ENCODE measurements at places on chromosomes 2 and 18.

DNA sequence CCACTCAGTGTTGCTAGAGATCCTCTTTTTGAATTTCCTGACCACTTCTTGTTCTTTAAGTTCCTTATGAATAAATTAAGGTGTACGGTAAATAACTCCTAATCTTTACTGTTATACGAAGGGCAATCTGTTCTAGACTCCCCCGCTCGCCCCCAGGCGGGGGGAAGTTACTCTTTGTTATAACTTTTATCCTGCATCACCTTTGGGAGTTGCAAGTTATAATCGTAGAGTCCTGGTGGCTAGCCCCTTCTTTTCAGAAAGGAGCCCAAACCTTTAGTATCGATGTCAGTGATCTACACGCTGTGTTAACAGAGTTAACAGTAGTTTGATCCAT is 652 bp downstream of the GCA start:
- DNase-seq = no peak

DNA sequence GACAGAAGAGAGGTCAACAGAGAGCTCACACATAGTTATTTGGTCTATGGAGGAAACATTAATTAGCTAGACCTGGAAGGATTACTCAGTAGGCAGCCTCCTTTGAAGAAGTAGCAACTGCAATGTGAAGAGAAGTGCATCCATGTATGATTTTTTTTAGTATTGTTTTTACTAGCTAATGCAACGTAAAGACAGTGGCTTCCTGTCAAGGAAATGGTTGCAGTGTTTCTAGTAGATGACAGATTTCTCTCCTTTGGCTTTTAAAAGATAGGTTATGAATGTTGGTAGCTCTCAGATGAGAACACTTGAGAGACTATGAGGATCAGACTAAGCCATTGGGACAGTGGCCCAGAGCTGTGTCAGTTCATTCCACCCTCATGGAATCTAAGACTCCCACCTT is 175.8 kb downstream of the AGPS start:
- no peak for DNase-seq

GRCh38 chr2:26721115-26722032 is 28.9 kb downstream of the KCNK3 start:
- no peak for DNase-seq

DNA sequence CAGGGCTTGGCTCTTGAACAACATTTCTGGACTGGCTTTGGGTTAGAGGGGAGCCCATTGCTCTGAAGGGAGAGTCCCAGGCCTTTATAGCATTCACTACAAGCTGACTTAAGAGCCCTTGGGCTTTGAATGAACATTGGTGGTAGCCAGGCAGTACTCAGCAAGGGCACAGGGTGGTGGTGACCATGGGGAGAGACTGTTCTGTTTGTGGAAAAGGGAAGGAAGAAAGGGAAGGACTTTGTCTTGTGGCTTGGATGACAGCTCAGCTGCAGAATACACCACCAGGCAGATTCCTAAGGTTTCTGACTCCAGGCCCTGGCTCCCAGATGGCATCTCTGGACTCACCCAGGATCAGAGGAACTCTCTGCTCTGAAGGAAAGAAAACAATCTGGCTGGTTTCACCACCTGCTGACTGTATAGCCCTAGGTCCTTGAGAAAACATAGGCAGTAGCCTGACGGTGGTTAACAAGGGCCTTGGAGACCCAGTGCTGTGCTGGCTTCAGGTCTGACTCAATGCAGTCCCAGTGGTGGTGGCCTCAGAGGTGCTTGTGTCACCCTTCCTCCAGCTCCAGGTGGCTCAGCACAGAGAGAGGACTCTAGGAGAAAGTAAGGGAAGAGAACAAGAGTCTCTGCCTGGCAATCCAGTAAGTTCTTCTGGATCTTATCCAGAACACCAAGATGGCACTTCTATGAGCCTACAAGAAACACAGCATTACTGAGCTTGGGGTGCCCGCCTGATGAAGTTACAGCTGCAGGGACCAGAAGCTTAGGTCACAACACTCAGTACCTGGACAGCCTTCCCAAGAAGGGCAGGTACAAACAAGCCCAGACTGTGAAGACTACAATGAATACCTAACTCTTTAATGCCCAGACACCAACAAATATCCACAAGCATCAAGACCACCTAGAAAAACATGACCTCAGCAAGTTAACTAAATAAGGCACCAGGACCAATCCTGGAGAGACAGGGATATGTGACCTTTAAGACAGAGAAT is 16.4 kb upstream of the ABCB11 start:
- DNase-seq = no peak

DNA sequence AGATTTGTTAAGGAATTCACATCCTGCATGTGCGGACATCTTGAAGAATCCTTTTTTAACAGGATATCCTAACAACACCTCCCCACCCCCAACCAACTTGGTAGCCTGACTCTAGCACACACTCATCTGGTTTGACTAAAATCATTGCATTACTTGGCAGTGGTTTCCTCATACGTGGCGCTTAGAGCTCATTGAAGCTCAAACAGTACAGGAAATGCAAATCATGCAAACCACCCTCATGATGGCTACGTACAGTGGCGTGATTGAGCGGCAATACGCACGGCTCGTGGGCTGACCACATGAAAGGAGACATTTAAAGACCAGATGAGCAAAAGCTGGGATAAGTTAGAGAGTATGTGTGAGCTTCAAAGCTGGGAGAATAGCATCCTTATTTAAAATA is 336.2 kb downstream of the ZEB2 start:
- peak; percentile 71 for DNase-seq

DNA sequence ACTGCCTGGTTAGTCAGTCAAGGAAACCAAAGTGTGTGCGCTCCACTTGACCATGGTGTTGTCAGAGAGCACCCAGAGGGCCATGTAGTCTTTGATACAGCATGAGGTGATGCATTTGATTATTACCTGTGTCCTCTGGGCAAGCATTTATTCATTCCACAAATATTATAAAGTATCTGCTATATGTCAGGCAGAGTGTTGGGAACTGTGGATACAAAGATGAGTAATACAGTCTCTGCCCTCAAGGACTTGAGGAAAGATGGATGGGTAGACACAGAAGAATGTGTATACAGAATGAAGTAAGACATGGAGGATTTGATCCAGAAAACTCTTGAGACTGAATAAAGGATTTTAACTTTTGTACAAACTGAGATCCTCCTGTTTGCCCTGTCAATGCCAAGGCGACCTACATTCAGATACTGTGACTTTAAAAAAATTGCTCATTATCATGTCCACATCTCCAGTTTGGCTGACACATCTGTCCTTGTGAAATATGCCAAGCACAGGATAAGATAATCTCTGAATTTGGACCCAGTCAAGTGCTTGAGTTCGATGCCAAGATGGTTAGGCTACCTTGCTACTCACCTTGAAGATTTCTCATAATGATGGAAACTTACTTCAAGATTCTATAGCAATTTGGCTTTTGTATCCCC is 50.8 kb downstream of the ACYP2 start:
- DNase-seq = no peak

GRCh38 chr2:217293046-217293445 is 433.2 kb upstream of the TNP1 start:
- DNase-seq = no peak

DNA sequence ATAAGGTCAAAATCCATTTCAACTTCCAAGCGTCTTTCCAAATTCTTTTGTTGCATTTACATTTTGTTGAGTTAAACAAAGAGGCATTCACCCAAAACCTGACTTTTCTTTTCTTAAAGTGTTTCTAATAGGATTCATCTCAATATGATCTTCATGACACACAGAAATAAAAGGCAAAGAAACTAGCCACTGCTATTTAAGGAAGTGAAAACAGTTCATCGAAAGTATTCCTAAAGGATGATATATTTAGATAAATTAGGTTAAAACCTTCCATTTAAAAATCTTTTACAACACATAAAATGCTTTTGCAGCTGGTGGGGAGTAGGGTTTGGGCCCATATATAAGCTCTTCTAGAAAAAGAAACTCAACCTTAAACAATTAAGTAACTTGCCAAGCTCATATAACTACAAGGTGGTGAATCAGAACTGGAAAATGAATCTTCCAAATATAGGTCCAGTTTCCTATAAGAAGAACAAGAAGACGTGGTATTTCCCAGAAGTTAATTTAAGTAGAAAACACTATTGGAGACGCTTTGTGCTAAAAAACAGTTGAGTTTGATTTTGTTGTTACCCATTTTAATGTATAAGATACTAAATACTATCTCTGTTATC is 336.0 kb upstream of the HNRNPA3 start:
- no peak for DNase-seq

DNA sequence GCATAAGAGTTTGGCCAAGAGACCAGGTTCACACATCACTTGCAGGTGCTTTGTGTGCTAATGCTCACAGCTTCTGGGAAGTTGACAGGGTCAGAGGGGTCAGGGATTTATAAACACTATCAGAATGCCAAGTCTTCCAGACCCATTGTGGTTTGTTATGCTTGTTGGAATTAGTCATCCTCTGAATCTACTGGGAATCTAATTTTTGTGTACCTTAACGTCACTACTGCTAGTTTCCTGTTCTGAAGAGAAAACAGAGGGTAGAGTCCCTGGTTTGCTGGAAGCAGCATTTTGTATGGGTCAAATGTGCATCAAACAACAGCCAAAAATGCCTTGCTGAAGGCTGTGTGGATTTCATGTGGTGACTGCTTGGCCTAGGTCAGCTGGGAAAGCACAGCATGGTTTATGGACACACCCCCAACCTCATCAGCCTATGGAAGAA is 33.3 kb downstream of the ANTXR1 start:
- DNase-seq = no peak

DNA sequence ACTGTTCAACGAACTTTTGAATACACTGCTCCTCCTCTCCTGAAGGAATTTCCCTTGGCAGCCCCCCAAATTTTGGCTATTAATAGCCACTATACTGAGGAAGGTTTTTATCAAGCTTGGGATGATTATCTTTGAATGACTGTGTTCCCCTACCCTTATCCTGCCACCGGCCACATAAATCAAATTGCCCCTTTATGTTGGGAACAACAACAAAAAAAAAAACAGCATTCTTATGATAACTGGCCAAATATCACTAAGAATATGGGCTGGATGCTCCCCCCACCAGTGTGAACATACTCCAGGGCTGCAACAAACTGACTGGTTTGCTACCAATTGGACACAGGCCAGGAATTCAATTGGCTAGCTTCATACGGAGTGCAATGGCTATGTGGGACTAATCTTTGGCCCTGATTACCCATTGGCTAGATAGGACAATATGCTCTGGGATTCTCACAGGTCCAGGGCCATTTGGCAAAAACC is 20.6 kb downstream of the DUSP11 start:
- no peak for DNase-seq

Measured in CD8-positive, alpha-beta T cell (primary cell).